NCI-H774 (cell line): ENCODE measurements at places on chromosomes 3 and 15.

DNA sequence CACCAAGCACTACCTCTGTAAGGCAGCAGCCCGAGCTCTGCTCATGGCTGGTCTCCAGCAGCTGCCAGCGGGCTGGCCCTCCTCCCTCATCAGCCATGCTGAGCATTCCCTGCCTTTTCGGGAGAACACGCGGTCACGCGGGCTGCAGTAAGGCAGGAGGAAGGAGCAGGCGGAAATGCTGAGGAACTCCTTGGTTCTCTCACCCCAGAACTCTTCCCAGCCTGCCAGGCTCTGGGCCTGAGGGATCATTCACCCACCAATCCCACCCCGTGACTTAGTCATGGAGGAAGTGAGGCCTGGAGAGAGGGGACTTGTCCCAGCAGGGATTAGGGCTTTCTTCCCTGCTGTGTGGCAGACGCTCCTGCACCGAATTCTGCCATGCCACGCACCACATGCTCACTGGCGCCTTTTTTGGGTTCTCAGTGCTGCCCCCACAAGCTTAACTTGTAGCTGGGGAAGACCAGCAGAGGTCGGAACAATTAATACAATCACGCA is 42.9 kb upstream of the RPL32 start:
- DNase-seq = no peak

DNA sequence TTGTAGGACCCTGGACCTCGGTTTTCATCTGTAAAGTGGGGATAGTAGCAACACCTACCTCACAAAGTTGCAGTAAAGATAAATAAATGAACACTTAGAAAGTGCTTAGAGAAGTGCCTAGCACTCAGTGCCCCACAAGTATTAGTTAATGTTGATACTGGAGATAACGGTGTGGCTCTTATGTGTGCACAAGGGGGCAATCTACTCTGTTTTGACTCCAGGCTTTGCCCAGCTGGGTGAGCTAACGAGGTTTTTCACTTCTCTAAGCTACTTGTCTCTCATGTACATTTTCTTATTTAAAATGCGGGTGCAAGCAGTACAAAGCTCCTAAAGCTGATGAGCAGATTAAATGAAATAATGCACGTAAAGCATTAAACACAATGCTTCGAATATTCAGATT is 193.5 kb upstream of the ICE2 start:
- DNase-seq = no peak

GRCh38 chr3:166071-166470 is 30.5 kb upstream of the CHL1 start:
- peak; percentile 71 for DNase-seq

DNA sequence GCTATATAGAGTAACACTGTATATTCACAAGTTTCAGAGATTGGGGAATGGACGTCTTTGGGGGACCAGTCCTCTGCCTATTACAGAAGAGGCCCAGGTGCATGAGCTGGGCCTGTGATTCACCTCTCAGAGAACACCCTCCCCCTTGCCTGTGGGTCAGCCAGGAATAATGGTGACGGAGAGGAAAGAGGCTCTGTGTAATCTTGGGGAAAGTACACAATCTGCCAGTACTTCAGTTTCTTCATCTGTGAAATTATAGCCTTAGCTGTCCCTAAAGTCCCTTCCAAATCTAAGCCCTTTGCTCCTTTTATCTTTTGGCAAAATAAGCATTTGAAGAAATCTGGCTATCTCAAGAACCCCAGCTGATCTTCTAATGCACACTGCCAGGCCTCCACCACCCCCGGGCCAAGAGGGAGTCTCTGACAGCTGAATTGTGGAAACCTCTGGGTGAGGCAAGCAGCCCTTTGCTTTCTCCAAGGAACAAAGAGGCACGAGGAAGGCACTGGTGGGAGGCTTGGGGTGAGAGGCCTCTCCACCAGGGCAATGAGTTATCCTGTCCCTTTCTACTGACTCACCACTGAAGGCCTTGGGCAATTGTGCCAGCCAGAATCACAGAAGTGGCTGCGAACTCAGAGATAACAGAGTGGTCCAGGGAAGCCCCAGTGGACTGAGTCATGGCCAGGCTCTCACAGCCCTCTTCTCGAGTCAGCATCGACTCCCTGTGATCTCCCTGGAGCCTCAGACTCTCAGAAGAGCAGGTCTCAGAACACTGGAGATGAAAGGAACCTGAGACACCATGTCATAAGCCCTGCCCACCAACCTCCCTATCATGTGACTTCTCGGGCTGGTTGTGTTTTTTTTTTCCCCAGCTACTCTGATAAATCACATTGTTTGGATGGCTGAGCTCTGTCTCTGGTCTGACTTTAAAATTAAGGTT is 31.8 kb downstream of the CCNL1 start:
- DNase-seq = no peak

- DNase-seq = no peak
Measured at GRCh38 chr3:23440416-23441294, 237.5 kb downstream of the UBE2E2 start.

DNA sequence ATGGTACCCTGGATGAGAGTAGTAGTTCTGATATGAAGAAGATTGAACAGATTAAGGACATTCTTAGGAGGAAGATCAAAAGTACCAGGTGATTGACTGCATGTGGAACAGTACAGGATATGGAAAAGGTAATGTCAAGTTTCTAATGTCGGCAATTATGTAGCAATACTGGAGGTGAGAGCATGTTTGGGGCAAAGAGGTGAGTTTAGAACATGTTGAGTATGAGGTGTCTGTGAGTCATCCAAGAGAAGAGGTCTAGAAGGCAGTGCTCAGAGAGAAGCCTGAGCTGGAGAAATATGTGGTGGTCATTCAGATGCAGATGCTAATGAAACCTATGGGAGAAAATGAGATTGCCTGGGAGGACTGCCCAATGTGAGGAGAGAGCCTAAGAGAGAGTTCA is 305.6 kb downstream of the ZBTB20 start:
- no peak for DNase-seq
